Right kidney (tissue), 9 donors: ENCODE measurements at places on chromosomes 11 and 22.

DNA sequence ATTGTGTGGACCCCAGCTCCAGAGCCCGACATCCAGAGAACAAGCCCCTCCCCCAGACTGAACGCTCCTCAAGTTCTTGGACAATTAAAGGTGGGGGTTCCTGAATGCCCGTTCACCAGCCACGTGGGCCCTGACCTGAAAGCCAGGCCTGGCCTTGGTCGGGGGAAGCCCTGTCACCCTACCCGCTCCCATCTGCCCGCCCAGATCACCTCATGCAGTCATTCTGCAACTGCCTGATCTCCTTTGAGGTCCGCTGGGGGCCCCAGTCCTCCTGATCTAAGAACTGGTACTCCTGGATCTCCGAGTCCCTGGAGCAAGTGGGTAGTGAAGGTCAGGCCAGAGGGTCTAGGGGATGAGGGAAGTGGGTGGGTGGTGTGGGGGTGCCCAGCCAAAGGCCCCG, 9.1 kb upstream of the NAALADL1 start:
- DNase-seq: no peak

DNA sequence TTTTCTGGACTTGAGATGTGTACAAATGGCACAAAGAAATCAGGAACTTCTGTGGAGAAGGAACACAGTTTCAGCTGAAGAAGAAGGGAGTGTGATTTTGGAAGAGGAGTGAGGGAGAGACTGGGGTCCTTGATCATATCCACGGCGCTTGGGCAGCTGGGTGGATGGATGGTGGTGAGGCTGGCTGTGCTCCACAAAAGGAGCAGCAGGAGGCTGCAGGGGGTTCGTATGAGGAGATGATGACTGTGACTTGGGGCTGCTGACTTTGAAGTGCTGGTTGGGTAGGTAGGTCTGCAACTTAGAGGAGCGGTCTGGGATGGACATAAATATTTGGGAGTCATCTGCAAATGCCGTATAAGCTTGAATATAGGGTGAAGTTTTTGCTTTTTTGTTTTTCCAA, 1.3 kb upstream of the DCHS1 start:
- DNase-seq: peak; percentile 28

DNA sequence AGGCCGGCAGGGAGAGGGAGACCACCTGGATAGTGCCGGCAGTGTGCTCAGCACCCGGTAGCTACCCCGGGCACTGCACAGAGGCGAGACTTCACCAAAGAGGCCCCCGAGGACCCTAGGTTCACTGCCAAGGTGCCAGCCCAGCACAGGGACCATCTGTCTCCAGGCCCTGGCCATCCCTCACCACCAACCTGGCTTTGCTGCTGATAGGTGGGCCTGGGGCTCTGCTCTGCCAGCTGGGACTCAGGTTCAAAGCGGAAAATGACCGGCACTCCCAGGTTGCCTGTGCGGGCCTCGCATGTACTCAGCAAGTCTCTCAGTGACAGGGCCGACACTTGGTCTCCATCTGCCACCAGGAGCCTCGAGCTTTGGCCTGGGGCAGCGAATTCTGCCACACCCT, 812.2 kb downstream of the BRD1 start:
- no peak for DNase-seq

GRCh38 chr22:40595497-40596234, 40.9 kb downstream of the MRTFA start:
- DNase-seq: no peak

- no peak for DNase-seq
Observed at GRCh38 chr11:126497581-126498122, 142.2 kb downstream of the ST3GAL4 start.

- no peak for DNase-seq
Observed at GRCh38 chr11:17791144-17791543, 56.6 kb downstream of the KCNC1 start.

- no peak for DNase-seq
Observed at GRCh38 chr11:6632116-6633073, 13.2 kb upstream of the TPP1 start.

GRCh38 chr11:91299980-91300379, 924.6 kb upstream of the FAT3 start:
- DNase-seq: no peak

DNA sequence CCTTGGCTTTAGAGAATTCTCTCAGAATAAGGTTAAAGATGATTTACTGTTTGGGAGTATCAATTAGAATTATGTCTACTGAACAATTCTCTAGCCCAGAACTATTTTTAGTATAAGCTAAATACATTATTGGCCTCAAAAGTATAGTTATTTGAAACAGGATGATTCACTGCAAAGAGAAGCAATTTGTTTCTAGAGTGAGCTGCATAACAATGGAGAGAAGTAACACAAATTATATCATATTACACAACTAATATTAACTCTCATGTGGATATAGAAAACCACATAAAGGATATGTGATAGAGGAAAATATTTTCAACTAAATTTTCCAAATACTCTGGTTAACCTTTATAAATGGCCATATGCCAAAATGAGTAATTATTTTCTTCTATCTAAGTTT, 24.9 kb downstream of the PGM2L1 start:
- DNase-seq: no peak

DNA sequence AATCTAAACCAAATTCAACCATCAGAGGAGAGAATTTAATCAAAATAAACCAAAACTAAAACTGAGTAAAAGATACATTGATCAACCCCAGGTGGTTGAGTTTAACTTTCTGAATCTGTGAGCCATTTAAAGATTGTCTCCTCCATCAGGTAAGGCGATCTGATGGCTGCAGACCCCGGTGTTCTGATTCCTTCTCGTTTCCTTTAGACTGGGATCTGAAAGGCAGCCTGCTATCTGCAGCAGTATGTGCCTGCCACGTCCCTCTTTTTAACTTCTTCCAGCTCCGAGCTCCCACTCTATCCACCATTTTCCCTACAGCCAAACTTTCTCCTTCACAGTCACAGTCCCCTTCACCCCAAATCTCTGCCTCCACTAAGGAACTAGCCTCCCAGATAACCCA, 66.1 kb upstream of the ARHGAP32 start:
- no peak for DNase-seq

DNA sequence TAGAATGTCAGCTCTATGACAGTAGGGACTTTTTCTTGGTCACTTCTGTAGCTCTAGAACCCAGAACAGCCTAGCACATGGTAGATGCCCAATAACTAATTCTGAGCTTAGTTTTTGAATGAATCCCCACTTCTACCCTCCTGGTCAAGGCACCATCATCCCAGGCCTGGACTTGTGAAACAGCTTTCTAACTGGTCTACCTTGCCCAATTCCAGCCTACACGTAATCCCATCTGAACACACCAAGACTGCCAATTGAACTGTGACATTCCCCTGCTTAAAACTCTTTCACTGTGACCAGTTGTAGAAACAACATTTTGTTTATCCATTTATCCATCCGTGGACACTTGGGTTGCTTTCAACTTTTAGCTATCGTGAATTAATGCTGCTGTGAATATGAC, 6.1 kb upstream of the FOLR3 start:
- DNase-seq: no peak

DNA sequence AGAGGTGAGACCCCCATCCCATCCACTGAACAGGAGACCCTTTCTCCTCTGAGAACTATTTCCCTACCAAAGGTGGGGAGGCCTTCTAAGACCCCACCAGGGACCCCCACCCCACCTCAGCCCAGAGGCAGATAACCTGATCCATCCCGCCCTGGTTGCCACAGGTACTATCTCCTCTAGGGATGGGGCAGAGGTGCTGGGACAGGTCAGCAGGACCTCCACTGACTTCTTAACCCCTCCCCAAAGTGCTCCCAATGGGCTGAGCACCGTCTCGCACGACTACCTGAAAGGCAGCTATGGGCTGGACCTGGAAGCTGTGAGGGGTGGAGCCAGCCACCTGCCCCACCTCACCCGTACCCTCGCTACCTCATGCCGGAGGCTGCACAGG, 4.3 kb downstream of the INPPL1 start:
- no peak for DNase-seq
